ENCODE measurements at places on chromosomes 5 and 9.
A peak's percentile ranks its signal among the peaks of the same experiment; 100 is the strongest.

- no peak for DNase-seq
Observed at GRCh38 chr5:160467555-160468362, 46.1 kb downstream of the PTTG1 start.

DNA sequence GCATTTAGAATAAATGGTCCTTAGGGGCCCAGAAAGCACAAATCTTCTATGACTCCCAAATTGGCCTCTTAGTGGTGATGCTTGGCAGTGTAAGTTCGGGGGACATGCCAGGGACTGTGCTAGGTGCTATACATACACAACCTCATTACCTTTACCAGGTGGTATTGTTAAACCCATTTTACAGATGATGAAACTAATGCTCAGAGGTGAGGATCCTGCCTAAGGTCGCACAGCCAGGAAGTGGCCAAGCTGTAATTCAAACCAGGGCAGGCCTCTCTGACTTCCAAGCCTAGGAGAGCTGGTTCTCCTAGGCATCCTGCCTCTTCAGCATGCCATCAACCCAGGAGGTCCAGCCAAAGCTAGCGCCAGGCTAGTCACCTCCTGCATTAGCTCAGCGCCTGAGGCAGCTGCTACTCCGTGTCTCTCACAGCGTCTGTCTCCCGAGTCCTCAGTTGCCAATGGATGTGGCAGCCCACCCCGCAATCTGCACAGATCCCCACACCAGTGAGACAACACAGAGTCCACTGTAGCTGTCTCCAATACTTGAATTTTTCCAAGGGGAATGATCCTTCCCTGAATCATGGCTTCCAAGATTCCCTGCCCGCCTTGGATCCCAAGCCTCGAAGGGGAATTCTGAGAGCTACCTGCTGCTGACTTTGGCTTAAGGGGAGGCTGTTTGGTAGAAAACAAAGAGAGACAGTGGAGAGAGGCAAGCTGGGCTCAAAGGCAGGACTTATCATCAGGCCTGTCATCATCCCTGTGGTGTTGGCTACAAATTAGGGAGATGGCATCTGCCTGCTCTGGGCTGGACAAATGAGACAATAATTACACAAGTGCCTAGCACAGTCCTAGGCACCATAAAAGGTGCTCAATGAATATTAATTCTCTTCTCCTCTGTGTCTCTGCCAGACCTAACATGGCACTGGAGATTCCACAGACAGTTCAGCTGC lies 52.6 kb downstream of the CRB2 start:
- no peak for DNase-seq

DNA sequence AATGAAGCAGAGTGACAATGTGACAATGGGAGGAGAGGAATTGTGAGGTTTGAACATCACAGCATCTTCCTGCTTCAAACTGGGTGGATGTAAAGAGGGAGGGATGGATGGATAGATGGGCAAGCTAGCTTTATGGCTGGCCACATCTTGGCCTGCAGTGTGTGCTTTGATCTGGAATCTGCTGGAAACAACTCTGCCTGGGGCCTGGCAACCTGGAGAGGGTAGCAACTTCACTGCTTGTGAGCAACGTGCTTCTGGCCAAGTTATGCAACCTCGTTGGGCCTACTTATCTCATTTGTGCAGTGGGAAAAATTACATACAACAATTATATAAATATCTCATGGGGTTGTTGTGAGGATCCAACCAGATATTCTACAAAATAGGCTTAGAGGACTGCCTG lies 5.3 kb downstream of the IL9 start:
- DNase-seq = no peak

DNA sequence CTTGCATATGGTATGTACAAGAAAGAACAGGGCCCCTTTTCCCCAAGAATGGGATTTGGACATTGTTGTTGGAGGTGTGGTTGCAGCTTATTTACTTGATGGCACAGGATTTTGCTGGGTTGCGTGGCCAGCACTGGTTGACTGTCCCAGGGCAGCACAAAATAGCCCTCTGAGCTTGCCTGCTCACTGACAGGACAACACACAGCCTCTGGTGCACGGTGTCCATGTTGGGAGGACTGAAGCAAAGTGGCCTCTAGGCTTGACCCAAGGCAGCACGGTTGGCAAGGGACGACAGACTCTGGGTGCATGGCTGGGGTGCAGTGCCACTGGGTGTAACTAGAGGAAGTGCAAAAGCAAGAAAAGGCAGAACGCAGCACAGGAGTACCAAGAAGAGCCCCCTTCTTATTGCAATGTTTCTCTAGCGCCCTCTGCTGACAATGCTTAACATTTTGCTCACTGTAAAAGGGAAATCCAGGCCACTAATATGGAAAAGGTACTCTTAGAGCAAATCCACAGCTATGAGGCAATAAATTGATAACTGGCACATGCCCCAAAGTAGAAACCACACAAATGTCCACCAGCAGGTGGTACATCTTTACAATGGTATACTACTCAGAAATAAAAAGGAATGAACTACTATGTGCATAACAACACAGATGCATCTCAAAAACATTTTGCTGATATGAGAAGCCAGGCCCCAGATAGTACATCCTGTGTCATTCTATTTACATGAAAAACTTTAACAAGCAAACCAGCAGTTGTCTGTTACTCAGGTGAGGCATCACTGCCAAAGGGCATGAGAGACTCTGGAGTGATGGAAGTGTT lies 47.4 kb upstream of the BARX1 start:
- peak; percentile 37 for DNase-seq

GRCh38 chr9:80498001-80498555 lies 926.3 kb downstream of the TLE4 start:
- no peak for DNase-seq

DNA sequence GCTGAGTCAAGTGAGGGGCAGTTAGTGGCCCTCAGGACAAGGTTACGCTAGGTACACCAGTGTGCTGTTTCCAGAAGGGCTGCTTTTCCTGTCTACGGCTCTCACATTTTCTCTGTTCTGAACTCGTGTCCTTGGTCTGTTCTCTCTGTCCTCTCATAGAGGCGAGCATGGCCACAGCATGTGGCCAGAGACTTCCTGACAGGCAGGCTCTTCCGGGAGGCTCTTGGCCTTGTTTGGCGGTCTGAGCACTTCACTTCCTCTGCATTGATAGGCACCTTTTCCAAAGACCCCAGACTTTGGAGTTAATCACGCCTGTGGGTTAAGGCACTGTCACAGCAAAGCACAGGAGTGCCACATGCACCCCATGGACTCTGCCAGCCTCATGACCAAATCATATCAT lies 1.2 kb downstream of the CKMT2 start:
- no peak for DNase-seq

- no peak for DNase-seq
Observed at GRCh38 chr9:31697956-31698355, 686.5 kb upstream of the ACO1 start.

- DNase-seq = no peak
Observed at GRCh38 chr9:117135501-117136098, 279.3 kb downstream of the ASTN2 start.

GRCh38 chr5:27171761-27172261 lies 133.4 kb upstream of the CDH9 start:
- DNase-seq = no peak

Data from NCI-H2227 treated with DMSO at 0.1 percent for 48 hours (cell line).